ENCODE measurements at places on chromosomes 1 and 21.

DNA sequence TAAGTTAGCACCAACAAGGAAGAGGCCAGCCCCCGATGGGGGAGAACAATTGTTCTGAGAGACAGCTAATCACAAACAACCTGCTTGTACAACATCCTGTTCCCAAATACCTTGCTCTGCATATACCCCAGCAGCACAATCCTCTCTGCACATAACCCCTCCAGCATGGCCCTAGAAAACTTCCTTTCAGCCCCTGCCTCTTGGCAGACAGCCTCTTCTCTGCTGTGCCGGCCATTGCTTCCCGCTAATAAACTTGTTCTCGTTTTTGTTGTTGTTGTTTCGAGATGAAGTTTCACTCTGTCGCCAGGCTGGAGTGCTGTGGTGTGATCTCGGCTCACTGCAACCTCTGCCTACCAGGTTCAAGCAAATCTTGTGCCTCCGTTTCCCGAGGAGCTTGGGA, 392.7 kb downstream of the SMYD3 start:
- no peak for DNase-seq

DNA sequence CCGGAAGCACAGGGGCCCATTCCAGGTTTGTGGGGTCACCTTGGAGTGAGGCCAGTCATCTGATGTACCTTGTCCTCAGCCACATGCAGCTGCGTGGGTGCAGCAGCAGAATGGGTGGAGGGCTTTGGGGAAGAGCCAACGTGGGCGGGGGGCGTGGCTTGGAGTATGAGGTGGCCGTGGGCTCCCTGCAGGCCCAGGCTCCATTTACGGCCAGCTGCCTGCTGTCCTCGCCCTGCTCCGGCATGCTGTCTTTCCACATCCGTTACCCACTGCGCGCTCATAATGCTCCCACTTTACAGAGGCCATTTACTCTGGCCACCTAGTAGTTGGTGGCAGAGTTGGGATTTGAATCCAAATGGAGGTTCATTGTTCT, 27.8 kb upstream of the TINAGL1 start:
- no peak for DNase-seq

DNA sequence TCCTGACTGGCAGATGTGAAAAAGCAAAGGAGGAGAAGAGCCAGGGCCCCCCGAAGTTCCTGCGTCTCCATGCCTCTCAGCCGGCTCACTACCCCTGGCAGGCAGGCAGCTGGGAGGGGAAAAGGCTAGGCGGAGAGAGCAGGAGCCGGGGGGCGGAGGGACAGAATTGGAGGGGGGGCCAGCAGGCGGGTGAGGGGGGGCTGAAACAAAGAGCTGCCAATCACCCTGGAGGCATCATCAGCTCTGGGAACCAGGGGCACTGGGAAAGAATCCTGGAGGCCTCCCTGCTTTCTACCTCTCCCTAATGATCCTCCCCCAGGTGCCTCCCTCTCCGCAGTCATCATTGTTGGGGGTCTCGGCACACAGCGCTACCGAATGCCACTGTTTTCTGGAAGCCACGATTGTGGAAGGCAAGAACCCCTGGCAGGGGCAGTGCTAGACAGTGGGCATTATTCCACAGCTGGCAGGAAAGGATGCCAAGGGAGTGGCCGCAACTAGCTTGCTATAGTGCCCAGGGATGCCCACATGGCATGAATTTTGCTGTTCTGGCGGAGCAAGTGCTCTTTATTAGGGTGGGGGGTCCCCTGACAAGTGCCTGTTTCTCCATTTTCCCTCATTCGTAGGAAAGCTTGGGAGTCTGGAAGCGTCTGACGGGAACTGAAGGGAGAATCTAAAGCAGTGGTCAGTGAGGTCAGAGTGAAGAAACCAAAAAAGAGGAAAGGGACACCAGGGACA, at the start of gene THBS3:
Gene THBS3 (minus strand): TSS at position 92 of the 735 bp plus-strand sequence. CDS start 21 bp downstream, at position 71.
- DNase-seq: no peak

- no peak for DNase-seq
These were observed 3.0 kb downstream of the PCP4L1 start for GRCh38 chr1:161261261-161262235.

GRCh38 chr1:40539338-40539737, 7.9 kb downstream of the ZNF684 start:
- DNase-seq: no peak

GRCh38 chr1:53189061-53189460, 7.6 kb upstream of the CPT2 start:
- DNase-seq: no peak

GRCh38 chr1:63116016-63116415, 206.4 kb upstream of the FOXD3 start:
- no peak for DNase-seq

- no peak for DNase-seq
These were observed 244.2 kb upstream of the JUN start for GRCh38 chr1:59028048-59028447.

- no peak for DNase-seq
These were observed 12.3 kb downstream of the RNU1-2 start for GRCh38 chr1:16907870-16908758.

GRCh38 chr1:109350655-109351054, 43.8 kb upstream of the MYBPHL start:
- no peak for DNase-seq

DNA sequence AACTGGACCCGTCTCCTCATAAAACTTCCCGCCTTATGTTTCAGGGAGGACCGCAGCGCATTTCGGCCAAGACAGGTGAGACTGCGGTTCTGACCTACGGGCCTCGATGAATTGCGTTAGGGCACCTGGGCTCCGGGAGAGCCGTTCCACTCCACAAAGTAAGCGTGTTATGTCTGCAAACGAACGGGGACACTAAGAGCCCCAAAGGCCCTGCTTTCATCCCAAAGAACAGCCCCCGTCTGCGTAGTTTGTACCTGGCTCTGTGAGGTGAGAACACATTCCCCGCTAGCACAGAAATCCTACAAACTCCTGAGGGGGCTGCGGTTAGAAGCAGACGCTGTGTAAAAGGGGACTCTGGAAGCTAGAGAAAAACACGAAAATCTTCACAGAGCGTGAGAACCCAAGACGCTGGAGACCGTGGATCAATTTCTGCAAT, 41.6 kb upstream of the PPIAL4F start:
- no peak for DNase-seq

GRCh38 chr21:34684174-34684876, 15.5 kb downstream of the CLIC6 start:
- DNase-seq: no peak

GRCh38 chr1:96837781-96838216, 116.2 kb downstream of the PTBP2 start:
- DNase-seq: no peak

GRCh38 chr21:42381347-42381984, 14.4 kb downstream of the TMPRSS3 start:
- DNase-seq: peak; percentile 53

DNA sequence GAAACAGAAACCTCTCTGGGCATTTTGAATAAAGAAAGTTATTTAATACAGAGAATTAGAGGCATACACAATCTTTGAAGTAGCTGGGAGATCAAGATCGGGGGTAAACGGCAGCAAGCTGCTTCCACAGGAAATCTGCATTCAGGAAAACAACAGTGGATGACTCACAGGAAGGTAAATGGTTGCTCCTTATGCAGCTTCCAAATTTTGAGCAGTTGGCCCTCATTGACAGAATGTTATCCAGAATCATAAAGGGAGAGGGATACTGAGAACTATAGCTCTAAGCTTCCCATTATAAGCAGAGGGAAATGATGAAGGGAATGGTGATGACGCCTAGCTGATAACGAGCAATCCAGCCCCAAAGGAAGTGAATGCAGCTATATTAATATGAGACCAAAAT, 28.6 kb downstream of the ZMYND12 start:
- no peak for DNase-seq

- no peak for DNase-seq
These were observed 1.7 kb downstream of the ACBD6 start for GRCh38 chr1:180500689-180501088.

DNA sequence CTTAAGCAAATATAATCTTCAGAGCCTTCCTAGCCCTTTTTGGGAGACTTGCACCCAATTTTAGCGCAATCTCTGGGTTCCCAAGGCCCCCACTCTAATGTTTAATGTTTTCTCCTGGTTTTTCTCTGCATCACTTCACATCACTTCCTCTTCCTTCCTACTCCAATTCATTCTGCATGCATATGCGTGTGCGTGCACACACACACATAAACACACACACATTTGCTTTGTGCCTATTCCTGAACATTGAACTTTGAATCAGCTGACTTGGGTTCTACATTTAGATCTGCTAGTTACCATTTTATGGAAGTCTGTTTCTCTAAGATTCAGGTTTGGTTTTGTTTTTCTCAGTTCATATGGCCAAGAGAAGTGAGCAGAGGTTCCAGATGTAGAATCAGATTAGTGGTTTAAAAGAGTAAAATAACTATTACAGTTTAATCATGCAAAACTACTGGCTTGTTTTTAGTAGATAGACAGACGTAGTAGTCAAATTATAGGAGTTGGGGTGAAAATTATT, 7.4 kb upstream of the EDEM3 start:
- DNase-seq: no peak

GRCh38 chr1:198605406-198605805, 33.4 kb upstream of the PTPRC start:
- no peak for DNase-seq

GRCh38 chr1:18849261-18849711, 10.2 kb downstream of the TAS1R2 start:
- DNase-seq: no peak

DNA sequence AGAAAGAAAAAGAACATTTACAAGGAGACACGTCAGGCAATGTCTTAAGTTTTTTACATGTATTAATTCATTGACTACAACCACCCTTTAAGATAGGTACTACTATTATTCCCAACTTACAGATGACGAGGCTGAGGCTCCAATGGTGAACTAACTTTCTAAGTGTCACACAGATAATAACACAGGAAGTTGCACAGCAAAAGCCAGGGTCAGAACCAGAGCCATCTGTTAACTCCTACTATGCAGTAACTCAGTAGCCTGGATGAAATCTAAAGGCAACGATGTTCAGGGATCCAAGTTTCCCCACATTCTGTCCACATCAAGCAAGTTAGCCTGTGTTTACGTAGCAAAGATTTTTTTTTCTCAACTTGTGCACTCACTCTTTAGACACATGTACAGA, 371.7 kb downstream of the PTPRC start:
- no peak for DNase-seq

GRCh38 chr1:39409055-39409816, 82.2 kb upstream of the BMP8A start:
- no peak for DNase-seq

DNA sequence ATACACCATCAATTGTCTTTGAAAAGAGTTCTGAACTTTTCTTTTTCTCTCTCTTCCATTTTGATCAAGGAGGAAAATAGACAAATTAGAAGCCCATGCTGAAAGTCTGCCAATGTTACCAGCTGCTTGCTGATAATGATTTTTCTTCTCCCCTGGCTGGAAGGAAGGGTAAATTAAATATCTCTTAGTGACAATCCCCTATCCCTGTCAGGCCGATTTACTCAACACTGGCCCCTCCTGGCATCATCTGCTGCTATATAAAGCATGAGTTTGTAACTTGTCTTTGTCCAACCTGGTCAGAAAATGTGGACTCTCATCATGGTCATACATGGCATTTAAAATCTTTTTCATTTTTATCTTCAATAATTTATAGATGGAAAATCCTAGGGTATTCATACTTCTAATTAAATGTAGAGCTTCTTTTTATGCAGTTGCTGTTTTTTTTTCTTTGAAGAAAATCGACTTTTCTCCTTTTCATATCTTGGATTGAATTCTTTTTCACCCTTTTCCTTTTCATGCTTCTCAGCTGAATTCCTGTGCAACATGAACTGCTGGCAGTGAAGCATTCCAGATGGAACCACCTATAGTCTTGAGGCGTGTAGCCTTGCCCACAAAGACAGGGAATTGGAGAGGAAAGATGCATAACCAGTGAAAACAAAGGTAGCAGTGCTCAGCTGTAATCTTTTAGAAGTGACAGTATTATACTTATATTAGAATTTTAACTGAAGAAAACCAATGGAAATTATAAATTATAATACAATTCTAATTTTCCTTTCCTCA, 214.7 kb upstream of the PTGFR start:
- no peak for DNase-seq

DNA sequence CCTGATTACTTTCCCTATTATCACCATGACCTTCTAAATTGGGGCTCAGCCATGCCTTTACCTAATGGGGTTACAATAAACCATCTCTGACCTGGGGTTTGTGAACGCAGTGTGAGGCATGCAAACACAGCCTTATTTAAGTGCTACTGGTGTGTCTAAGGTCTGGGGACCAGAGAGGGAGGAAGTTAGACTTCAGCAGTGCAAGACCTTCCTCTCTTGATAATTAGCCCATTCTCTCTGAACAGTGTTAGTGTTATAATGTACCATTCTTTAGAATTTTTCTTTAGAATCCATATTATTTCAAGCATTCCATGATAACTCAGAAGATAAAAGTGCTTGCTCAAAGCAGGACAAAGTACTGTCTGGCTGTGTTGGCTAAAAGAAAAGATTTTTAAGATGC, 10.5 kb upstream of the LRRC8D start:
- DNase-seq: no peak

GRCh38 chr1:182389619-182390047, 2.0 kb downstream of the GLUL start:
- DNase-seq: peak; percentile 19

GRCh38 chr1:174222166-174222949, 63.0 kb downstream of the RABGAP1L start:
- no peak for DNase-seq

- no peak for DNase-seq
These were observed 6.6 kb upstream of the PTCH2 start for GRCh38 chr1:44849575-44850132.

GRCh38 chr1:248165186-248165585, 9.4 kb upstream of the OR2M2 start:
- DNase-seq: no peak

DNA sequence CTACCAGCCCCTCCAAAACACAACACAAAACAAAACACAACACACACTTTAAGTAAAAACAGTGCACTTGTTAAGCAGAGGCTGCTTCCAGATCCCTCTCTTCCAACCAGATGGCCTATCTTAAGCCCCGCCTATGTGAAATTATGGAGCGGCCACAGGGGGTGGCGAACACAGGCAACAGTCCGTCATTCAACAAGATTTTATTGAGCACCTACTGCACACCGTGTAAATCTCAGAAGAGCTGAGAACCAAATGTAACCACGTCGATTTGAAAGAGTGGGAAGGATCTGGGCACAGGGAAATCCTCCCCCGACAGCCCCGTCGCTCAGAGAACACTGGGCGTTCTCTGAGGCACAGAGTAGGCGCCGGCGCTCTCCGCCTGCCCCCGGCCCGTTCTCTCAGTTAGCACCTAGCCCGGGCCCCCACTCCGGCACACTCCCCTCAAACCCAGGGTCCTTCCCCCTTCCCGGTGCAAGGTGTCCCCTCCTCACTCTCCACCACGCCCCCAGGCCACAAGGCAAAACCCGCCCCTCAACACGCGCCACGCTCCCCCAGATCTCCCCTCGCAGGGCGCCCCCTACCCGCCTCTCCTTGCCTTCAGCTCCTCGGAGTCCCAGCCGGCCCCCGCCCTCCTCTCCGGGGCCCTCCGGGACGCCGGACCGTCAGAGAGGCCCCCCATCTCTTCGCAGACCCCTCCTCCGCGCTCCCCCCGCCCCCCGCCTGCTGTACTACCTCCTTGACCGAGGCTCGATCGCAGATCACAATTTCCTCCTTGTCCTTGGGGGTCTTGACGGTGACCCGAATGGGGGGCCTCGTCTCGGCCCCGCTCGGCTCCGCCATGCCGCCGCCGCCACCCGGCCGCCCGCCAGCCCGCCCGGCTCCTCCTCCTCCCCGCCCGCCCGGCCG, 483 bp downstream of the UBQLN4 start:
- peak; percentile 67 for DNase-seq
